DMS153 (cell line): ENCODE measurements at places on chromosomes 5 and 9.

- no peak for DNase-seq
These were observed 13.5 kb downstream of the ZNF346 start for GRCh38 chr5:177035976-177036375.

- no peak for DNase-seq
These were observed 62.8 kb downstream of the PFDN1 start for GRCh38 chr5:140239939-140240700.

GRCh38 chr9:35322075-35322885 lies 160.5 kb downstream of the UNC13B start:
- no peak for DNase-seq

- DNase-seq, result no peak
These were observed 60.2 kb downstream of the WNK2 start for GRCh38 chr9:93244101-93244500.

- no peak for DNase-seq
These were observed 180.5 kb downstream of the NFIB start for GRCh38 chr9:14133394-14133793.
